ENCODE measurements at places on chromosomes 1 and 21.

DNA sequence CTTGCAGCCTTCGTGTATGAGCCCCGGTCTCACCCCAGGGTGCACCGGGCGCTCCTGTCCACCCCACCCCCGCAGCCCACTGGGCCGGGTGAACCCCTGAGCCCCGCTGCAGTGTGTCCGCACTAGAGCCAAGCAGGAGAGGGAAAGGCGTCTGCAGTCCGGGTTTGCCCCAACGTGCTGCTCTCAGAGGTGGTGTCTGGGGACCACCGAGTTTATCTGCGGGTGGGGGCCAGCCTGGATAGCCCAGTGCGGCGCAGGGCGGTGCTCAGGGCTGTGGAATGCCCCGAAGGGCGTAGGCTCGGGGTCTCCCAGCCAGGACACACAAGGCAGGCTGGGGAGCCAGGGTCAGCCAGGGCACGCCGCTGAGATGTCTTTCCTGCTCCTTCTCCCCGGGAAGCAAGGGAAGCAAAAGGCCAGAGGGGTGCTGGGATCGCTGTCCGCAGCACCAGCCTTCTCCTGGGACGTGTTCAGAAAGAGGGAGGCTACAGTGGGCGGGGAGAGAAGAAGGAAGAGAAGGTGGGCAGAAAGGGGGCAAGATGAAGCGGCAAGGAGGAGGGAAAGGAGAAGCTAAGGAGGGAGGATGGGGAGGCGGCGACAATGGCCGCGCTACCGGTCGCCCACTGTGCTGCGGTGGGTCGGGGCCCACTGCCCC is 56.6 kb downstream of the MAB21L3 start:
- no peak for DNase-seq

DNA sequence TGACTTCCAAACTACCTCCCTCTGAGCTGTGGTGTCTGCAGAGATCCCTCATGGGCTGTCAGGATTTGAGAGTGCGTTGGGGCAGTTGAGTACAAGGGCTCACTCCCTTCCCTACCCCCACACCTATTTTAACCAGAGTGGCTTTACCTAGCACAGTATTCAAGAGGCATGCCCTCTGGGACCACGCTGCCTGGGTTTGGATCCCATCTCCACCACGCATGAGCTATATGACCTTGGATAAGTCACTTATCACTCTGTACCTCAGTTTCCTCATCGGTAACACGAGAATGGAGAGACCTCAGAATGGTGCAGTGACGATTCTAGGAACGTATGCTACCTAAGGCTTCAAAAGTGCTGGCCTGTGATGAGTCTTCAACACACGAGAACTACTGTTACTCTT is 147.3 kb upstream of the WNT4 start:
- no peak for DNase-seq

DNA sequence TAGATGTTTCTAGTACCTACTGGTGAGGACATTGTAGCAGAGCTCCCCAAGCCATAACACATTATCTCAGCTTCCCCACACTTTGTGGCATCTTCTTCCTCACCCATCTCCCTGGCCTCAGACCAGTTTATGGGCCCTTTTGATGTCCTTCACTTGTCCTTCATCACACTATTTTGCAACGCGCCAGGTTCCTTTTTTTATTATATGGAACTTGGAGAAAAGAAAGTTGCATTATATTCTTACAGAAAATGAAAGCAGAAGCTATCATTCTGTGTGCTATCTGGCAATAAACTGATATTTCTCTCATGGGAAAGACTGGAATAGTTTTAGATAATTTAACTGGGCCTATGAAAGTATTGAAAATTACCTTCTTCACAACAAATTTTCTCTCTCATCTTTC is 196.9 kb upstream of the ETV3 start:
- no peak for DNase-seq

- no peak for DNase-seq
Measured at GRCh38 chr21:34944015-34944755, 104.9 kb downstream of the RUNX1 start.

DNA sequence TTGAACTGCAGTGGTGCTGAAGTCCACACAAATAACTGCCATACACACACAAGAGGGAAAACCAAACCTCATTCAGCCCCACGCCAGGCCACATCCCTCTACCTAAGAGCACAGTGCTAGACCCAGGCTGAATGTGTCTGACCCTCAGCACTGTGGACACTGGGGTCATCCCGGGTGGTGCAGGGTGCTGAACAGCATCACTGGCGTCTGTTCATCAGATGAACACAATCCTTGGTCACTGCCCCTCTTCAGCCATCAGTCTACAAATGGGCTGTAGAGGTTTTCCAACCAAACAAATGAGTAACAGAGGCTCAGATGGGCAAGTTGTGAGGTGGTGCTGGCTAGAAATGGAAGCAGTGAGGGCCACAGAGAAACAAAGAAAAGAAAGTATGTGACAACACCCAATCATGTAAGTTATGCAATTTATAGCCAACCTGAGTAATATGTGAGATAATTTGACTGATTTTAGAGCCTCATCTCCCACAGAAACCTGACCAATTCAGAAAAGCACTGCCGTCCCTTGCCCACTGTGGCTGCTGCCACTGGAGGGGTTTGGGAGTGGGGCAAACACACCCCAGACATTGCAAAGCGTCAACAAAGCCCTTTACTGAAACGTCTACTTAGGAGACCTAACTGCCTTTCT is 27.9 kb downstream of the GNB1 start:
- DNase-seq = no peak

DNA sequence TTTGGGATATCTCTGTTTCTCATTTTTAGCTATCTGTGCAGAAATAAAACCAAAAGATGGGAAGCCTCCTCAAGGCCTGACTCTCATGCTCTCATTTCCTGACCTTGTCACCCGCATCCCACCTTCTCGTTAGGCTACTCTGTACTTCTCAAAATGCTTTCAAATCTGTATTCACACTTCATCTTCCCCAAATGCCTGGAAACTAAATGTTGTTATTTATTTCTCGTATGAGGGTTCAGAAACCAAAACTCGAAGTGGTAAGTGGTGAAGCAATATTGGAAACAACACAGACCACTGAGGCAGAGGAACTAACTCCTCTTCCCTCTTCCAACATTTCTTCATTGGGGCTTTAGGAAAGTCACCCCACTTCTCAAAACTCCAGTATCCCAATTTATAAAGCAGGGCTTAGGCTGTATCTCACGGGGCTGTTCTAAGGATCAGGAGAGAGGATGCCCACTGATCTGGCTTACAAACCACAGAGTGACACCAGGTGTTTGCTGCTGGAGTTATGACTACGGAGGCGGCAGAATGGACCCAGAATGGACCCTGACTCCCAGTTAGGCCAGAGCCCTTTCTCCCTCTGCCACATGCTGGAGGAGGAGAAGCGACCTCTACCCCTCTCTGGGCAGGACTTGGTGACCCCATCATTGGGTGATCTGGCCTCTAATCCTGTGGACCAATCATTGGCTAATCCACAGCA is 3.5 kb downstream of the SLAMF7 start:
- DNase-seq = no peak

DNA sequence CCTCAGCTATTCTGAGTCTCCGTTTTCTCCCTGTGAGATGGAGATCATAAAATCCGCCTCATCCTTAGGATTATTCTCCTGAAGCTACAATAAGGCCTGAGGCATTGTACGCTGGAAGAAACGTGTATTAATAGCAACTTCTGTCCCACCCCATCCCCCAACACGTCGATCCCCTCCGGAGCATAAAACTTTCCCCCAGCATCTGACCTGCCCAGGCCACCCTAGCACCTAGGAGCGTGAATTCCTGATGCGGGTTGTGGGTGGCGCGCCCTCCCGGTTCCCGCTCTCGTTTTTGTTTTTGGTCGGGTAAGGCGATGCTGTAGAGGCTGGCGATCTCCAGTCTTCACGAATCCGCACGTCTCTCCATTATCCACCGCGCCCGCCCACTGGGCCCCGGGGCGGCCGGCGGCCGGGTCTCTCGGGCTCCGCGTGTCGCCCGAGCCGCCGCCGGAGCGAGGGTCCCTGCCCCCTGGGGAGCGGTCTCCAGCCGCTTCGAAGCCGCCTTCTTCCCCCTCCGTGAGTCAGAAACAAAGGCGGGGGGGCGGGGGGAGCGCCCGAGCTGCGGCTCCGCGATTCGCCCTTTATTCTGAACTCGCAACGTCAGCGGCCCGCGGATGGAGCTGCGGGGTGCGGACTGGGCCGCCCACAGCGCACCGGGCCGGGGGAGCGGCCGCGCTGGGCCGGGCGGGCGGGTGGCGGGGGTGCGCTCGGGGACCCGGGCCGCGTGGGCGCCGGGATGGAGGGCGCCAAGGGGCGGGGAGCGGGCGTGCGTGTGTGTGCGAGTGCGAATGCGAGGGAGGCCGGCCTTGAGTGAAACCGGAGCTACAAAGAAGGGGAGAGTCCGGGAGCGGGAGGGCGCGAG is at the start of gene PLEKHO1:
Gene PLEKHO1 (plus strand): TSS at position 646 of the 862 bp plus-strand sequence. CDS start 342 bp downstream, outside the sequence.
- DNase-seq = peak; percentile 68

- no peak for DNase-seq
Measured at GRCh38 chr1:194369060-194369459, 1182.6 kb upstream of the B3GALT2 start.

DNA sequence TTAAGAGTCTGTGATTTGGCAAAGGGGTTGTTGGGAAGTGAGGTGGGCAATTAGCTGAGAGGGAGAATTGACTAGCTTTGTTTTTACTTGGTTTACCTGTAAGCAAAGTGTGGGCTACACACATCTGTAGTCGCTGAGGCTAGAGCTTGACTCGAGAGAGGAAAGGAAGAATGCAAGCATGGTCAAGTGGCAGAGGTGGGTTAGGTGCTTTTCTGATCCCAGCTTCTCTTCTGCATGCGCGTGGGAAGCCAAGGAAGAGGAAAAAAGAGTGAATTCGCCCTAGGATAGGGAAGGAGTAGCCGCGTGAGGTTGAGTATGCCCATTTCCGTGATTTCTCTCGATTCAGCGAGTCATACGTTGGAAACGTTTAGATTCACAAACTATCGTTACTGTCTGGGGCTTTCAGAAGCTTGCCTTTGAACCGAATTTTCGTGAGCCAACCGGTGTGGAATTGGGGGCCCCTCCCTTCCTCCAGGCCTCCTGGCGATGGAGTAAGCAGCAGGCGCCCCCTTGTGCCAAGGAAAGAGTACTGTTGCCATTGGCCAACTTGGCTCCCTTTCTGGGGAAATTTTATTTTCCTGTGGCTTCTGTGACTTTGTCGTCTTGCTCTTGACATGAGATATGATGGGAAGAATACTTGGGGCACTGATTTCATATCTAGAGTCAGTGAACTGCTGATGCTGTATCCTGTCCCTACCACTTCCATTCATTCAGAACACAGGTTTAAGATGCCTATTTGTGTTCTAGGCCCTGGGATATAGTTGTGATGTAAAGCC is 1.3 kb downstream of the PIGV start:
- peak; percentile 79 for DNase-seq

DNA sequence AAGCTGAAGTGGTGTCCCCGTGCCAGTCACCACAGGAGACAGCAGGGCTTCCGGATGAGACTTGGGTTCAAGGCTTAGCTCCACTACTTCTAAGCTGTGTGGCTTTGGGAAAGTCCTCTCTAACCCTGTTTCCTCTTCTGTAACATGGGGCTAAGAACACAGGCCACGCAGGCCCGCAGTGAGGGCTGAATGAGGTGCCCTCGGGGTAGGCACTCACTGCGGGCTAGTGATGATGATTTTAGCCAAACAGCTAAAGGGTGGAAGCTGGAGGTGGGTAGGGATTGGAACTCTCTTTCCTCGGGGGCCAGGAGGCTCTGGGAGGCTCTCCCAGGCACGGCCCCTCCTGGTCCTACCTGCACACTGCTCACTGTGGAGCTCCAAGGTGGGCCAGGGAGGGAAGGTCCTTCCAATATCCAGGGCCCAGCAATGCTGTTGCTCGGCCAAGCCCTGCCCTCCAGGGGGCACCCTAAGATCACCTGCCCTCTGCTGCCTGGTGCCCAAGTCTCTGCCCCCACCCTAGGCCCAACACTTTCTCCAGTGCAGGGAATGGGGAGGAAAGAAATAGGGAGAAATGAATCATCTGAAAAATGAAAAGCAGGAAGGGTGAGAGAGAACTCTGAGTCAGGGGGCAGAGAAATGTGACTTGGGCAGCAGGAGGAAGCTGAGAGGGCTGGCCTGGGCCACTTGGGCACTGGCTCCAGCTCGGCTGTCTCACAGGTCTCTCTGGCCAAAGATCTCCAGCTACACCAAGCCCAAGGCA is 19.2 kb upstream of the EVA1B start:
- no peak for DNase-seq

DNA sequence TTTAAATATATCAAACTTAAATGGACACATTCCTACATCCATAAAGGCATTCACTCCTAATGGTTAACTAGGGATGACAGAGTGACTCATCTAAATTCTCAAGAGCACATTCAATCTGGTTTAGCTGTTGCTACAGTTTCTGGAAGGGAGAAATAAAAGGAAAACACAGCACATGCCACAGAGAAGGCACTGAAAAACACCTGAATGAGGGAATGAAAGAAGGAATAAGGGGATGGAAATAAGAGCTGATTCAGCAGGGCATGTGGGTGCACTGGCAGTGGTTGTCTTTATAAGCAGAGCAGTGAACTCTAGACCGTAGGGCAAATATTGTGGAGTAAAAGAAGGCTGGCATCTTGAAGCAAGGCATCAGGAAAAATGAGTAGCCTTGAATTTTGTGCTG is 79.3 kb downstream of the LHX4 start:
- no peak for DNase-seq

DNA sequence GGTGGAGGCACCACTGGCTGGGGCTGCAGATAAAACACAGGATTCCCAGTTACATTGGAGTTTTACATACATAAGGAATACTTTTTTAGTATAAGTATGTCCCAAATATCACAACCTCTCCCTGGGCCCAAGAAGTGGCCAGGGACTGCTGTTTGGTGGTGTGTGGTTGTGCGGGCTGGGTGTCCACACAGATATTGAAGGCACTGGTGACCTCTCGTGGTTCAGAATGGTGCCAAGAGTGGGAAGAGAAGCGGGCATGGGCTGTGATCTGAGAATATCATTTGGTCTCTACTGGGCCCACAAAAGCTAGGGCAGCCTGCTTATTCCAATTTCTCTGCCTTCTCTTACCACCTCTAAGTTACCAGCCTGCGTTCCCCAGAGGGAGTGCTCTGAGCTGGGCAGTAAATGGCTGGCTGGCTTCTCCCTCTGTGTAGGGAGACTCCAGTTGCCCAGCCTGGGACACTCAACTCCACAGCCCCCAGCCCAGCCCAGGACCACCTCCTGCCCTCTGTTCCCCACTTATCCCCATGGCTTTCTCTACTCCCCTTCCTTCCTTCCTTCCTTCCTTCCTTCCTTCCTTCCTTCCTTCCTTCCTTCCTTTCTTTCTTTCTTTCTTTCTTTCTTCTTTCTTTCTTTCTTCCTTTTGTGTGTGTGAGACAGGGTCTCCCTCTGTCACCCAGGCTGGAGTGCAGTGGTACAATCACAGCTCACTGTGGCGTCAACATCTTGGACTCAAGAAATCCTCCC is 42.8 kb upstream of the RD3 start:
- DNase-seq = no peak

GRCh38 chr1:39900662-39901463 is 854 bp downstream of the MYCL start:
- DNase-seq = no peak

- no peak for DNase-seq
Measured at GRCh38 chr1:34906756-34907155, 22.7 kb downstream of the DLGAP3 start.

- DNase-seq = no peak
Measured at GRCh38 chr1:7610936-7611335, 160.2 kb upstream of the VAMP3 start.

- DNase-seq = no peak
Measured at GRCh38 chr21:34797921-34798535, 129.2 kb downstream of the CLIC6 start.

All from activated T-cell treated with anti-CD3 and anti-CD28 coated beads for 48 hours (primary cell).